ENCODE measurements at places on chromosomes 16 and 17.

- DNase-seq: no peak
Observed at GRCh38 chr17:72392056-72393010, 271.5 kb downstream of the SOX9 start.

DNA sequence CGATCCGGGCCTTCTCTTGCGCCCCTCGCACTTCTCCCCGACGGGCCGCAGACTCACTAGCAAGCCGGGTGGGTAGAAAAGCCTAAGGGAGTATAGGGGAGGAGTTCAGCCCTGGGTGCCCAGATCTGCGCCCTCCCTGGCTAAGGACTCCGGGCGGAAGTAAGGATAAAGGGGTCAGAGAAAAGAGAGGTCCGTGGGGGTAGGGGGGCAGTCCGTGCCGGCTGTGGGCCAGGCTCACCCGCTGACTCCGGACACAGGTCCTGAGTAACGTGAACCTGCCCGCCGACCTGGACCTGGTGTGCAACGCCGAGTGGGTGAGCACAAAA lies 1.8 kb downstream of the NAGS start:
- no peak for DNase-seq

GRCh38 chr17:74810699-74811485 lies 34.7 kb upstream of the NAT9 start:
- DNase-seq: no peak

DNA sequence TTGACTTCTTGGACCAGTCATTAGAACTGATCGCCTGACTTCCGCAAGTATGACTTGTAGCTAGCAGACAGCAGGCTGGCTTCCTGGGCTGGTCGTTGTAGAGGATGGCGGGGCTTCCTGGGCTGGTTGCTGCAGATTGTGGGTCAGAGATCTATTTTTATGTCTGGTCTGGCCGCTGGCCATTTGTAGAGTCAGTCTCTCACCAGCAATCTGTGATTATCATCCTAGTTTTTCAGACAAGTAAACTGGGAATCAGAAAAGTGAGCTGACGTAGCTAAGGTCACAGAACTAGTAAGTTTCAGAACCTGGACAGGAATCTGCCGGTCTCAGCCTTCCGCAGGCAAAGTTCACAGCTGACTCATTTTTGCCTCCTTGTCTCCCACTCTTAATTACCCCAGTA lies 19.1 kb downstream of the GPR142 start:
- DNase-seq: no peak

All from K562 (cell line).